ENCODE measurements at places on chromosomes 2 and 18.

GRCh38 chr2:111647359-111647758, 236.6 kb downstream of the ANAPC1 start:
- DNase-seq: no peak

DNA sequence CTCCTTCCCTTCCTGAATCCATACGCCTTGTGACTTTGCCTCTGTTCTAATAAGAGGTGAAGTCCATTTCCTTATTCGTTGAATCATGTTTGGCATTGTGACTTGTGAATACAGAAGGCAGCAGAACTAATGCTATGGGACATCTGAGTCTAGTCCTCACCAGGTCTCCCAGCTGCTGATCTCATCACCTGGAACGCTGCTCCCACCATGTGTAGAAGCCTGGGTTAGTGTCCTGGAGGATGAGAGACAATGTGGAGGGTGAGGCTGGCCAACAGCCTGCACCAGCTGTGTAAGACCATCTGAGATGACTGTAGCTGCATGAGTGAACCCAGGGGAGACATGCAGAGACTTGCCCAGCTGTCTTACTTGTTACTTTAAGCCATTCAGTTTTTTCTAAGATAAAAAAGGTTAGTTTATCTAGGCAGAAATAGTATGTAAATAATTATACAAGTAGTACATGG, 3.5 kb upstream of the HAAO start:
- no peak for DNase-seq

DNA sequence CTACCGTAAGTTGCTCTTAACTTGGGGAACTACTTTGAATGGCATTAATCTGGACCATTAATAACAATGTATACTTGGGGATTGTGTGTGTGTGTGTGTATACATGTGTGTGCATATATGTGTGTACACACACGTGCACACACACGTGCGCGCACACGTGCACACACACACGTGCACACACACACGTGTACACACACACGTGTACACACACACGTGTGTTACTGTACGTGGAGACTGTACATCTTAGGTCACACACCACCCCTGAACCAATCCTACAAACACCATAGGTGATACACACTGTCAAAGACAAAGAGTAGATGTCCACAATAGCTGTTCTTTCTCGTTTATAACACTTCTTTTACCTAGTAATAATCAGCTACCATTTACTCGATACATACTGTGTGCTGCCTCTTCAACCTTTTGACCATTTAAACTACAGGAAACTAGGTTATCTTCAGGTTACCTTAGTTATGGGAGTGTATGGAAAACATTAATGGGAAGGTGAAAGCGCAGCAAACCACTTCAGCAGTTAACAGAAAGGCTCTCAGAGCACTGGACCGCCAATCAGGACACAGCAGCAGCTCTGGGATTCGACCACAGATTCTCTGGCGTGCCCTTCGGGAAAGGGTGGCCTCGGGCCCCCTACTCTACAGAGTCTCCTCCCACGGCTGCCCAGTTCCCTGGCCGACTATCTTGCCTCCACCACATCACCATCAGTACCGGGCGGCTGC, 894 bp upstream of the GCC2 start:
- no peak for DNase-seq

- no peak for DNase-seq
These were observed 70.7 kb downstream of the ATF2 start for GRCh38 chr2:175097297-175097696.

GRCh38 chr2:223315813-223316212, 263.8 kb downstream of the KCNE4 start:
- no peak for DNase-seq

GRCh38 chr2:236871500-236872001, 214.1 kb upstream of the COPS8 start:
- peak; percentile 48 for DNase-seq

DNA sequence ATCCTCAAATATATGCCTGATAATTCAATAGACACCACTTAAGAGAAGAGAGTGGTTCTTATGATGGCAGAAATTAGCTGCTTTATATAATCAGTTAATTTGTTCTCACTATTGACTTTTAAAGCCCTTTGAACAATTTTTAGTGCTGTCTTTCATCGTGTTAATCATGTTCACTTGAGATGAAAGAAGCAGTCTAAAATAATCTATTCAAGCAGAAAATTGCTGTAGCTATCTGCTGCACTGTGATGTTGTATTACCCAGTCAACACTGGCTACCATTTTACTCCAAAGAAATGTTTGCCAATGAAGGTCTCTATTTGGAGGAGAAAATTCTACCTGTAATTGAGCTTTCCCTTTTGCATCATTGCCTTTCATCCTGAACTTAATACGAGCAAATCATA, 459.8 kb upstream of the FSIP2 start:
- no peak for DNase-seq

GRCh38 chr2:159093497-159093896, 125.1 kb downstream of the TANC1 start:
- DNase-seq: no peak

DNA sequence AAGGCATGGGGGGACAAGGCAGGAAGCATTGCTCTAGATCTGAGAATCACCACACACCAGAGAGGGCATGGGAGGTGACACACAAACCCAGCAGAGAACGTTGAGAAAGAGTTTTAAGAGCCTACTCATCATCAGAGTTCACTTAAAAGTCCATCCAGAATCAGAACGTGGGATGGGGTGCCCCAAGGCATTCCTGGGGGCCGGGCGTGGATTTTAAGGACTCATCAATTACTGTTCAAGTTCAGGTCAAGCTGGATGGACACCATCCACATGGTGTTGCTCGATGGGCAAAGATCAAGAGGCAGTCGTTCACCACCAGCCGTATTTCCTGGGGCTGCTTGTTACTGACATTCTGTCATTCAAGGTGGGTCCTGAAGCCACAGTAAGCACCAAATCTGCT, 34.9 kb downstream of the BCL11A start:
- no peak for DNase-seq

DNA sequence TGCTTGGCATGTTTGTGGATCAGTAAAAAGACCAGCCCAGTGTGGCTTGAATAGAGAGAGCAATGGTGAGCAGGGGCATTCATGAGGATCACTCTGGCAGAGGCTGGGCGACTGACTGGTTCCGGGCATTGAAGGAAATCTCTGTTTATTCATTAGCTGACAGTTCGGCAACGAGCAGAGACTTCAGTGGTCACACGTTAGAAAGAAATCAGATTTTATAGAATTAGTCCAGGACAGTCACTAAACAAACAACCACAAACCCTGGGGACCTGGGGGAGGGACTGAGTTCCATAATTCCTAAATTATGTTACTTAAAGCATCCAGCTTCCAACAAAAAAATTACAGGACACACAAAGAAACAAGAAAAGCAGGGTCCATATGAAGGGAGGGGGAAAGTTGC, 72.5 kb downstream of the NOL10 start:
- no peak for DNase-seq

- DNase-seq: peak; percentile 44
These were observed at the start of gene SP140L for GRCh38 chr2:230326453-230327417. SP140L (plus strand) TSS chr2:230327193; CDS start chr2:230327270, 77 bp downstream.

DNA sequence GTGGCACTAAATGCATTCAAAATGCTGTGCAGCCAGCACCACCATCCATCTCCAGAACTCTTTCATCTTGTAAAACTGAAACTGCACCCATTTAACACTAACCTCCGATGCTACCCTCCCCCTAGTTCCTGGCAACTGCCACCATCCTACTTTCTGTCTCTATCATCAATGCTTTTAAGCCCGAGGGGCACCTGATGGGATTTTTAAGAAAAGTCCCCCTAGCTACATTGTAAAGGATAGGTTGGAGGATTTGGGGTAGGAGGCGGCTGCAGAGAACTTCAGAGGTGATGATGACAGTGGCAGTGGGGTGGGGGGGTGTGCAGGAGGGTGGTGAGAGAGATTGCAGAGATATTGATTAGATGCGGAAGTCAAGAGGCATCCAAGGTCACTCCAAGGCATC, 10.8 kb upstream of the YWHAQ start:
- no peak for DNase-seq

DNA sequence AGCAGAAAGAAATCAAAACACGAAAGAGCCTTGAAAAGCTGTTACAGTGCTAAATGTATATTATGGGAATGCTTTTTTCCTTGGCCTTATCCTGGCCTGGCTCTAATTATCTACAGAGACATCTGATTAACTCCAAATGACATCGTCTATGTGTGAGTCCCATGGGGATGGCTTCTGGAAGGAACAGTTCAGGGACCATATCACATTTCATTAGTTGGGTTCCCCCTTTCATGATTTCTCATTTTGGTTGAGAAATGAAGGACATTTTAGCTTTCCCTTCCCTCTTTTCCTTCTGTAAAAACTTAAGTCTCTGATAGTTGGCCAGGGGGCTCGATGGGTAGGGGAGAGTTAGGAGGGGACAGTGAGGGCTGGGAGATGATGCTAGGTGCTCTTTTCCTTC, 116.7 kb downstream of the PRKCE start:
- DNase-seq: no peak

GRCh38 chr2:112095681-112096080, 40.6 kb downstream of the TMEM87B start:
- DNase-seq: no peak

- DNase-seq: no peak
These were observed 102.6 kb downstream of the MYO5B start for GRCh38 chr18:50092245-50092805.

DNA sequence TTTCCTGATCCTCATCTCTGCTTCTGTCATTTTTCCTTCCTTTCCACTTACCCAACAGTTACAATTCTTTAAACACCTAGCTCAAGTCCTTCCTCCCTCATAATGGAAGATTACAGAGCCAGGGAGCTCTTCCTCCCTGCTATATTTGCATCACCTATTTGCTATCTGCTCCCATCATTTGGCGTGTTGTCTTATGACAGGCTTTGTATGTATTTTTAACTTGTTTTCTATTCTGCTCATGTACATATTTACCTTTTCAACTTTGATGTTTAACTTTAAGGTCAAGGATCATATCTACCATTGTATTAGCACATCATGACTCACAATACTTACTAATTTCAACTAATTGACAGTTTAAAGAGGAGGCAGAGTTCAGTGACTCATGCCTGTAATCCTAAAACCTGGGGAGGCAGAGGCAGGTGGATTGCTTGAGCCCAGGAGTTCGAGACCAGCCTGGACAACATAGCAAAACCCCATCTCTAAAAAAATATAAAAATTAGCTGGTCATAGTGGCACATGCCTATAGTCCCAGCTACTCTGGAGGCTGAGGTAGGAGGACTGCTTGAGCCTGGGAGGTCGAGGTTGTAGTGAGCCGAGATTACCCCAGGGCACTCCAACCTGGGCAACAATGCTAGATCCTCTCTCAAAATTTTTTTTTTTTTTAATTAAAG, 308.0 kb upstream of the STON1 start:
- DNase-seq: peak; percentile 82

- DNase-seq: no peak
These were observed 40.9 kb downstream of the CELF4 start for GRCh38 chr18:37524498-37525261.

DNA sequence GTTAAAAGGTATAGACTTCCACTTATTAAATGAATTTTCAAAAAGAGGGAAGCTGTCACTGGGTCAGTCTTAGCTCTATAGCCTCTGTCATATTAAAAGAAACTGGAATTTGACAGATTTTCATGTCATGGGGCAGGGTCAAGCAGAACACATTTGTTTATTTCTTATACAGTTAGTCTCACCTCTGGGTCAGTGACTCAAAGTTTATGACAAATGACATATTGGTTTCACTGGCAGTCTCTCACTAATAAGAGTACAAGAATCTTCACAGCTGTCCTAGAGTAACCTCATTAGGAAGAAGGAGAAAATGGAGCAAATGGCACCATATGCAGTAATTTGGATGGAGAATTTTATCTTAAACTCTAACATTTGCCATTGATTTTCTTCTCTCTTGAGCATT, 63.2 kb downstream of the MBD2 start:
- no peak for DNase-seq

GRCh38 chr18:50373561-50374219, 1.2 kb upstream of the SKA1 start:
- no peak for DNase-seq

- no peak for DNase-seq
These were observed 10.7 kb downstream of the GPR17 start for GRCh38 chr2:127656569-127657231.

- DNase-seq: no peak
These were observed 107.0 kb downstream of the RAPGEF4 start for GRCh38 chr2:172842511-172843265.

DNA sequence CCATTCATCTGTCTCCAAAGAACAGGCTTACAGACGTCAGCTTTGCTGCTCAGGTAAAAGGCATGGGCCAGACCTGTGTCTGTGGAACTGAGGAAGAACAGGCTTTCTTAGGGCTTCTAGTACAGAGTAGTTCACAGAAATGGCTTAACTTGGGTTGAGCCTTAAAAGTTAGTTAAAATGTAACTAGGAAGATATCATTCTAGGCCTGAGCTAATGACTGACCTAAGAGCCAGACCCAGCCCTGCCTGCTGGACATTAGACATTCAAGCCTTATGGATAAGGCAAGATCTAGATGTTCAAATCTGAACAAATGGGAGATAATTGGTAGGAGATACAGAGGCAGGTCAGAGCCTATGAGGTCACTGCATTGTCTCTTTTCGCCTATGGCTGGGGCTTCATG, 73.9 kb upstream of the SLC14A2 start:
- no peak for DNase-seq

- DNase-seq: no peak
These were observed 192.1 kb upstream of the CHST9 start for GRCh38 chr18:27377251-27377650.

DNA sequence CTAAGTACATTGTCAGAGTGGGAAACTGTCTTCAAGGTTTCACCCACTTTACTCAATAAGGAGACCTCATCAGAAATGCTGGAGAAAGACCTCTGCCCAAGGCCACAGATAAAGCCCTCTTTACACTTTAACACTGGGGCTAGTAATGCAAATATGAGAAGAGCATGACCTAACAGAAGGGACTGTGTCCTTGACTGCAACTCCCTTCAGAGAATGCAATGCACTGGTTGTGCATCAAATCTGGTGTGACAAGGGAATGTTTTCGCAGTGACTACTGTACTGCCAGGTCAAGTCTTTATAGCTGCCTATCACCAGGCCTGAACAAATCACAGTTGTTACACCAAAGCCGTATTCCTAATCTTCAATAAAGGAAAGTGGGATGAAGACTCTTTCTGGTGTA, 28.6 kb downstream of the CDH19 start:
- DNase-seq: no peak

GRCh38 chr2:44741507-44741906, 200.0 kb upstream of the SIX3 start:
- peak; percentile 6 for DNase-seq

DNA sequence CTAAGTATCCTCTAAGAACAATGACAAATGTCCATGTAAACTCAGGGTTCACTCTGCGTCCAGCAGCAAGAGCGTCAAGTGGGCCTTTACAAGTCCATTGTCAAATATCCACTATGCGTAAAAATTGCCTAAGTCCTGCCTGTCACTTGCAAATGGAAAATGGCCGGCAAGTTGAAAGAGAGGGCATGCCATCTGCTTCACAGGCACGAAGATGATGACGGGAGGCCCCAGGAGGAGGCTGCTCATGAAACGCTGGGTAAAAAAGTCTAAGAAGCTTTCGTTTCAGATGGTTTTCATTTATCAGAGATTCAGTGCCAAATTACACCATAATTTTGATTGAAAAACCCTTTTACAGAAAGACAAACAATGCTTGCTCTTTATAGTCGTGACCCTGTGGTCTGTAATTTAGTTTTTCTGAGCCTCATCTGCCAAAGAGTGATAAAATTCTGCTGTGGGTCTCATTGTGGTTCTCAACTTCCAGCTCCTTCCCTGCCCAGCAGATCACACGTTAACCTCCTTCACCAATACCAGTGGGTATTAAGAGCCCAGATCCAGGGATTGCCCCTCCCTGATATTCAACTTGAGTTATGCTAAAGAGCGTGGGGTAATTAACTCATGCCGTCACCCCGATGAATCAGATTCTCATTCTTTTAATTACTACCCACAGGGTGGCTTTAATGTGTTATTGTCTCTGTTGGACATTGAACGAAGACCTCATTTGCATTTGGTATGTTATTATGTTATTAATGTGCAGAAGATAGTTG, 160.2 kb upstream of the ALKAL2 start:
- no peak for DNase-seq

Data from SW480 (cell line).